Skin of body (tissue), 3 donors: ENCODE measurements at places on chromosomes 12 and 14. TPM values are rescaled to one million over a fixed set of nuclear protein-coding genes. Genes with fewer than 3 reads are reported as not detected.

- no peak for DNase-seq
These were observed 297.9 kb upstream of the G2E3 start for GRCh38 chr14:30260833-30261607.

DNA sequence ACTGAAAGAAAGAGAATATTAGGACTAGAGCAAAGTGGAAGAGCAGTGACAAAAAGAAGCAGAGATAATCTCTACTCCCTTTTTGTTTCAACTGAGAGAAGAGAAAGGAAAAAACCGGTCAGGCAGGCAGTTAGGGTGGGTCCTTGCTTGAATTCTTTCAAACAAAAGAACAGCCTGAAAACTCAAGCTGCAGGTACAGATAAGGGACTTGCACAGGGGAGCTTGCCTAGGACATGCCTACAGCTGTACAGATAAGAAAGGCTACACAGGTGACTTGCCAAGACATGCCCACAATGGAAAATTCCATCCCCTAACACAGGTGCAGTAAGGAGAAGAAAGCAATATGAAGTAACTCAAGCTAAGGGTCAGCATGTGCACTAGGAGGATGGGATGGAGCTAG is 532.2 kb upstream of the MIS18BP1 start:
- no peak for DNase-seq

CCDC60 gene
- not detected for total RNA-seq

GRCh38 chr12:67533159-67533558 is 115.4 kb upstream of the DYRK2 start:
- DNase-seq, result no peak

DNA sequence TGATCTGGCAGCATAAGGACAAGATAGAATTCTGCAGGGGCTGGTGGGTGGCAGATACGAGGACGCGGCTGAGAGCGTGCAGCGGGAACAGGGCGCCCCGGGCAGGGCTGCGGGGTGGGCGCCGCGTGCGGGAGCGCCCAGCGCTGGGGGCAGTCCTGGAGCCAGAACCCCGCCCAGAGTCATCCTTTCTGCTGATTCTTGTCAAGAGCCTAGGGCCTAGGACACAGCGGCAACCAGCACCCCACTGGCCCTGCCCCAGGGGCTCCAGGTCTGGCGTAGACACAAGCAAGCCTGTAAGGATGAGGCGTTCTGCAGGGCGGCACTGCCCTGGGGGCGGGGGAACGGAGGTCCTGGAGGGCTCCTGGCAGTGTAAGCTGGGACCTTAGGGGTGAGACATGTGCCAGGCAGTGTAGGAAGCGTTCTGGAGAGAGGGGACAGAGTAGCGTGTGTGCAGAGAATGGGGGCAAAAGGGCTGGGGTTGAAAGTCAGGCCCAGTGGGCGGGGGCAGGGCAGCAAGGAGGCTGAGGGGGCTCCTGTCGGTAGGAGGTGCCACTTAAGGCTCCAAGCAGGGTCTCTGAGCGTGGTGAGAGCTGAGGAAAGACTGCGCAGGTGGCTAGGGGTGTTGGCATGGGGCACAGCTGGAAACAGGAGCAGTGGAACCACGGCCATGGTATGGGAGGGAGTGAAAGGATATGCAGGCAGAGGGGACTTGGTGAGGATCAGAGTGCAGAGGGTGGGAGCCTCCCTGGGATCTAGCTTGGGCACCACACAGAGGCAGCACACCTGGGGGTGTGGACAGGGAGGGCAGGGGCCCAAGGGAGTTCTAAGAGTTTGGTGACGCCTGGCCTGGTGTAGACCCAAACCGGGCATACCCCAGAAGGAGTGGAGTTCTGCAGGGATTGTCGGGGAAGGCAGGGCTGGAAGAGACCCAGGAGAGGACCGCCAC is 845 bp upstream of the AHNAK2 start:
- no peak for DNase-seq

- peak; percentile 26 for DNase-seq
These were observed 670.3 kb upstream of the TBX3 start for GRCh38 chr12:115354007-115354890.

- DNase-seq, result no peak
These were observed 974.3 kb downstream of the VRK1 start for GRCh38 chr14:97771340-97772045.

GRCh38 chr12:97292588-97292987 is 170.0 kb upstream of the RMST start:
- DNase-seq, result no peak
